CD4-positive, alpha-beta memory T cell (primary cell): ENCODE measurements at places on chromosomes 11 and 22. TPM values are rescaled to one million over a fixed set of nuclear protein-coding genes. Genes with fewer than 3 reads are reported as not detected.

The SMDT1 gene
- polyA plus RNA-seq: 172 TPM

The MMP8 gene
- polyA plus RNA-seq: not detected

The ROBO4 gene
- not detected for polyA plus RNA-seq

The C1QTNF5 gene
- polyA plus RNA-seq: not detected

The MIOX gene
- polyA plus RNA-seq: not detected

The PGA5 gene
- polyA plus RNA-seq: not detected

The MOGAT2 gene
- not detected for polyA plus RNA-seq

The APOBEC3H gene
- 6.2 TPM for polyA plus RNA-seq

The CRYBB3 gene
- not detected for polyA plus RNA-seq

The DENND5A gene
- 39.6 TPM for polyA plus RNA-seq

The LIF gene
- not detected for polyA plus RNA-seq

The OR5P2 gene
- not detected for polyA plus RNA-seq

The CNTN5 gene
- not detected for polyA plus RNA-seq
